HCT116 (cell line): ENCODE measurements at places on chromosomes 5 and 9. TPM values are rescaled to one million over a fixed set of nuclear protein-coding genes. Genes with fewer than 3 reads are reported as not detected.

The ZDHHC12 gene
- total RNA-seq = 57.6 TPM

- no peaks in the 10 kb centered on the region for H3K36me3 ChIP-seq
- H3K4me3 ChIP-seq = no peak overlapping the region
- DNase-seq = no peak
- H3K27me3 ChIP-seq = no peaks in the 10 kb centered on the region
- no peak overlapping the region for H3K27ac ChIP-seq
These were observed 356.4 kb upstream of the ACTBL2 start for GRCh38 chr5:57839025-57839424.

The HTR4 gene
- not detected for total RNA-seq

The REEP2 gene
- total RNA-seq = 4.9 TPM

GRCh38 chr5:67795781-67796477 lies 419.6 kb upstream of the PIK3R1 start:
- DNase-seq = no peak
- no peaks in the 10 kb centered on the region for H3K27me3 ChIP-seq
- H3K4me1 ChIP-seq = no peaks in the 10 kb centered on the region
- H3K27ac ChIP-seq = no peak overlapping the region
- no peak overlapping the region for H3K4me3 ChIP-seq

DNA sequence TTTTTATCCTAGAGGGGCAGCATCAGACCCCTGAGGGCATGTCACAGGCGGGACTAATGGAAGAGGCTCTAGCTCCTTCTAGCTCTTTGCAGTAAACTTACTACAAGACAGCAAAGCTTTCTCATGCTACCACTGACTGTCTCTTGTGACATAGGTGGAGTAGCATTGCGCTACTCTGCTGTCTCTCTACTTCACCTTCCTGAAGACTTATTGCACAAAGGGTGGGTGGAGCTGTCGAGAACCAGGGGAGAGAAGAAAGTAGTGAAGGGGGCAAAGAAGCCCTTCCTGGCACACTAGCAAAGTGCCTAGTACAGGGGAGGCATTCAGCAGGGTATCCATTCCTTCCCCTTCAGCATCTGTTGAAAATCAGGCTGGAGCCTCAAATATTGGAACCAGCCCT lies 36.1 kb upstream of the NEK6 start:
- DNase-seq = no peak
- H3K4me3 ChIP-seq = no peak overlapping the region
- no peaks in the 10 kb centered on the region for H3K27me3 ChIP-seq
- no peak overlapping the region for H3K27ac ChIP-seq
- no peaks in the 10 kb centered on the region for H3K36me3 ChIP-seq
- H3K4me1 ChIP-seq = peaks cover 30% of the 10 kb centered on the region

GRCh38 chr5:53453898-53454718 lies 26.3 kb upstream of the FST start:
- no peaks in the 10 kb centered on the region for H3K36me3 ChIP-seq
- DNase-seq = no peak
- H3K4me1 ChIP-seq = no peaks in the 10 kb centered on the region
- no peaks in the 10 kb centered on the region for H3K27me3 ChIP-seq
- H3K4me3 ChIP-seq = no peak overlapping the region
- H3K27ac ChIP-seq = no peak overlapping the region

- no peaks in the 10 kb centered on the region for H3K4me1 ChIP-seq
- H3K27me3 ChIP-seq = no peaks in the 10 kb centered on the region
- peaks cover 33% of the 10 kb centered on the region; the same call in 1 of the 2 replicates for H3K36me3 ChIP-seq
- no peak for DNase-seq
- no peak overlapping the region for H3K4me3 ChIP-seq
- no peak overlapping the region for H3K27ac ChIP-seq
These were observed 27.3 kb downstream of the MACROH2A1 start for GRCh38 chr5:135371622-135372232.

- H3K36me3 ChIP-seq = no peaks in the 10 kb centered on the region
- no peaks in the 10 kb centered on the region for H3K4me1 ChIP-seq
- no peak for DNase-seq
- H3K27me3 ChIP-seq = no peaks in the 10 kb centered on the region
These were observed 85.1 kb downstream of the SSBP2 start for GRCh38 chr5:81665795-81666194.

DNA sequence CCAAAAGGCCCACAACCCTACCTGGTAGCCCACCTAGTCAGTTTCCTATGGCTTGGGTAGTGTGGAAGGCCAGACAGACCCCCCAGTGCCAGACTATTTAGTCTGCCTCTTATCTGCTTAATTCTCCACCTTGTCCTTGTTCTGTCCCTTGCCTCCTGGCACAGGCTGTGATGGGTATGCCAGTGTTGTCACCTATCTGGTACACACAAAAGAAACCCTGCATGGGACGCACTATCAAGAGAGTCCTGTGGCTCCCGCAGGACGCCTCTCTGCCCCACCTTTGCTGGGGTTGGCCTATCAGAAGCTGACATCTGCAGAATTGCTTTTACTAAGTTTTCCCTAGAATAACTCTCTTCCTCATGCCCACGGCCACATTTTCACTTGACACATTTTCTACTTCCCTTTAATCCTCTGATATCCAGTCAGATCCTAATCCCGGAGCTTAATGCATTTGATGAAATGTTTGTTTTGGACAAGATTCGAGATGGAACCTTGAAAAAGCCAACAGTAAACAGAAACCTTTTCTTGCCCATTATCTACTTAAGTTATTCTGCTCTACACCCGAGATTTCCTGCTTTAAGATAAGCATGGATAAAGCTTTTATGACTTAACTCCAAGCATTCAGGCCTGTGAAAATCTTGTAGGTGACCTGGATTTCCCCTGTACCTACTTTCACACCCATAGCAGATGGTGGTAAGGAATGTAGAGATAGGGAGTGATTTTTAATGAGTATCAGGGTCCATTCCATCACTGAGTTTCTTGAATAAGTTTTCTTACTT lies 468.5 kb downstream of the ZNF608 start:
- H3K36me3 ChIP-seq = no peaks in the 10 kb centered on the region
- H3K4me1 ChIP-seq = no peaks in the 10 kb centered on the region
- H3K4me3 ChIP-seq = no peak overlapping the region

GRCh38 chr5:160092960-160093707 lies 26.1 kb downstream of the PWWP2A start:
- peaks cover 13% of the 10 kb centered on the region; the same call in 1 of the 2 replicates for H3K36me3 ChIP-seq
- no peaks in the 10 kb centered on the region for H3K27me3 ChIP-seq
- H3K4me1 ChIP-seq = no peaks in the 10 kb centered on the region
- no peak for DNase-seq

GRCh38 chr9:37466037-37466709 lies 923 bp upstream of the ZBTB5 start:
- H3K27me3 ChIP-seq = no peaks in the 10 kb centered on the region
- H3K4me3 ChIP-seq = peak overlapping the region; percentile 72
- peaks cover 43% of the 10 kb centered on the region for H3K4me1 ChIP-seq
- peak overlapping the region; percentile 87 for H3K27ac ChIP-seq
- peak; percentile 43 for DNase-seq
- no peaks in the 10 kb centered on the region for H3K36me3 ChIP-seq

GRCh38 chr5:123671042-123671441 lies 159.1 kb downstream of the CSNK1G3 start:
- peak; percentile 34 for DNase-seq
- H3K4me3 ChIP-seq = no peak overlapping the region

- H3K4me1 ChIP-seq = peaks cover 10% of the 10 kb centered on the region
- H3K36me3 ChIP-seq = peaks cover 9% of the 10 kb centered on the region
- no peak for DNase-seq
- no peak overlapping the region for H3K27ac ChIP-seq
- H3K4me3 ChIP-seq = no peak overlapping the region
- H3K27me3 ChIP-seq = no peaks in the 10 kb centered on the region
These were observed 3.2 kb upstream of the RPP25L start for GRCh38 chr9:34615132-34615531.

The LTC4S gene
- total RNA-seq = 5.0 TPM

The SELENOP gene
- 11.4 TPM for total RNA-seq

GRCh38 chr9:33143241-33143661 lies 23.9 kb downstream of the B4GALT1 start:
- no peak for DNase-seq
- H3K36me3 ChIP-seq = no peaks in the 10 kb centered on the region
- H3K4me1 ChIP-seq = peaks cover 19% of the 10 kb centered on the region; the same call in 1 of the 2 replicates
- H3K4me3 ChIP-seq = no peak overlapping the region
- no peaks in the 10 kb centered on the region for H3K27me3 ChIP-seq

DNA sequence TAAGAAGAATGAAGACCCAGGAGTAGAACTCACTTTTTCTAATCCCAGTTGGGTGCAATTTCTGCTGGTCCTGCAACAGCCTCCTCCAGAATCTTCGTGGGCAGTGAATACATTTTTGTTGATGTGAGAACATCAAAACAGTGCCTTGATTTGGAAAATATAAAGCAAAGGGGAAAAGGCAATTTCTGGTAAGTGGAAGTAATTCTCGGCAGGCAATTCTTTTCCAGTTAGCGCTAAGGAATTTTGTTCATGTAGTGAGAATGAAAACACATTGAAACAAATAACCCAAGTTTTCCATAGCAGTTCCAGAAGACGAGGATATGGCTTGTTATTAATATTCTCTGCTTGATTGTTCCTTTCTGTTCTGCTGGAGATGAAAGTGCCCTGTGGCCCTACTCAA lies 178.7 kb downstream of the SPATA31D1 start:
- no peak for DNase-seq
- H3K4me3 ChIP-seq = no peak overlapping the region
- no peak overlapping the region for H3K27ac ChIP-seq
- no peaks in the 10 kb centered on the region for H3K36me3 ChIP-seq
- no peaks in the 10 kb centered on the region for H3K27me3 ChIP-seq
- H3K4me1 ChIP-seq = no peaks in the 10 kb centered on the region
